ENCODE measurements at places on chromosomes 6 and 20.

GRCh38 chr6:142530566-142530965 lies 228.8 kb downstream of the ADGRG6 start:
- DNase-seq: no peak

GRCh38 chr6:29507319-29507718 lies 19.6 kb upstream of the MAS1L start:
- no peak for DNase-seq

DNA sequence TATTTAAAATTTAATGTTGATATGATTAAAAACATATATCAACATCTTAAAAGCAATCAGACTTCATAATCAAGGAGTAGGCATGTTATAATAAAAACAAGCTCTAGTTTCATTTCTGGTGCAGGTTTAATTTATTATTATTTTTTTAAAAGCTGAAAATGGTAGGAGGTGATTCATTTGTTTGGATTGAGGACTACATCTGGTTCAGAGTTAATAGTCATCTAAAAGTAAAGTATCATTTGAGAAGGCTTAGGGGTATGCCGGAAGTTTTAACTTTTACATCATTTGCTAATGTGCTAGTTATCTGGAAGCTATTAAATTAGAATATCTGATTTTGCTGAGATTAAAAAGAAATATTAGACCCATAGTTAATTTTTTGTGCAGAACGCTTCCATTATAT lies 169.5 kb upstream of the LAMA2 start:
- DNase-seq: no peak

DNA sequence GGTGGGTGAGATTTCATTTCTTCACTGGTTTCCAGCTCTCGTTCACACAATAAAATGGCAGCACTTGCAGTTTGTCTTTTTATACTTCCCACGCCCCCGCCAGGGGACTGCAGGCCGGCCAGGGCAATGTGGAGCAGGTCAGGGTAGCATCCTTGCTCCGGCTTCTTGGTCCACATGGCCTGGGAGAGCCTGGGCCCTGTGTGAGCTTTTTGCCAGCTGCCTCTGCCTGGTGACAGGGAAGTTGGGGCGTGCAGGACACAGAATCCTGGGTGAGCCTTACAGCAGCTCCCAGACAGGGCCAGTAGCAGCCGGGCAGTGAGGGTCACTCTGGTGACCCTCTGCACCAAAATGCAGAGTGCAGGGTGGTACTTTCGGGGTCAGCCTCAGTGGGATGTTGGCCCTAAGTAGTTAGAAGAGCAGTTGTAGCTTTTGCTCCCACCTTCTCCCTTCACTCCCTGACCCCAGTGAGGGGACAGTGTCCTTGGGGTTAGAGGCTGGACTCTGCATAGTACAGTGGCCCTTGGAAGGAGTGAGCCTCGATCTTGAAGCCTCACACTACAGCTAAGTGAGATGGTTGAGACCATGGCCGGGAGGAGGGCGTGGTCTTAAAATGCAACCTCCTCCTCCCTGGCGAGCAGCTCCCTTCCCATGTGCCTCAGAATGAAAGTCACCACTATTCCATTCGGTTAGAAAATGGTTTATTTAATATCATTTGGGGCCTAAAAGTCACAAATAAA lies 23.8 kb downstream of the PYGB start:
- DNase-seq: no peak

- no peak for DNase-seq
Observed at GRCh38 chr6:79030511-79030910, 47.5 kb downstream of the PHIP start.

- peak; percentile 60 for DNase-seq
Observed at GRCh38 chr6:156686301-156686994, 90.7 kb upstream of the ARID1B start.

All from spinal cord (tissue), 10 donors.